Muscle of back (tissue), 13 donors: ENCODE measurements at places on chromosomes 5 and 9.

DNA sequence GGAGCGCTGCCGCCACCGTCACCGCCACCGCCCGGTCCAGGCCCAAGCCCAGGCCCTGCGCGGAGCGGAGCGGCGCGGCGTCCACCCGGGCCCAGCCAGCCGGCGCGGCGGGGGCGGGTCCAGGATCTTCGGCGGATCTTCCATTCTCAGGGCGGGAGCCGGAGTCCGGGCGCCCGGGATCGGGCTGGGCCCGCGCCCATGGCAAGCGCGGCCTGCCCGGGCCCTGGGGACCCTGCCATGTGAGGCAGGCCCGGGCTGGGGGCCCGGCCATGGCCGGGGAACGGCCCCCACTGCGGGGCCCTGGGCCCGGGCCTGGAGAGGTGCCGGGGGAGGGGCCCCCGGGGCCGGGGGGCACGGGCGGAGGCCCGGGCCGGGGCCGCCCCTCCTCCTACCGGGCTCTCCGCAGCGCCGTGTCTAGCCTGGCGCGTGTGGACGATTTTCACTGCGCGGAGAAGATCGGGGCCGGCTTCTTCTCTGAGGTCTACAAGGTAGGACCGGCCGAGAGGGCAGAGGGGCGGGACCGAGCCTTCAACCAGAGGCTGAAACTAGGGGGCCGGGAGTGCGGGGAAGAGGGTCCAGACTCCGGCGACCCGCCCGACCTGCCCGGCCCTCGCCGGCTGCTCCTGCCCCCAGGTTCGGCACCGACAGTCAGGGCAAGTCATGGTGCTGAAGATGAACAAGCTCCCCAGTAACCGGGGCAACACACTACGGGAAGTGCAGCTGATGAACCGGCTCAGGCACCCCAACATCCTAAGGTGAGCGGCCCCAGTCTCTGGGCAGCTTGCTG is 482 bp downstream of the TESK1 start:
- DNase-seq, result no peak

DNA sequence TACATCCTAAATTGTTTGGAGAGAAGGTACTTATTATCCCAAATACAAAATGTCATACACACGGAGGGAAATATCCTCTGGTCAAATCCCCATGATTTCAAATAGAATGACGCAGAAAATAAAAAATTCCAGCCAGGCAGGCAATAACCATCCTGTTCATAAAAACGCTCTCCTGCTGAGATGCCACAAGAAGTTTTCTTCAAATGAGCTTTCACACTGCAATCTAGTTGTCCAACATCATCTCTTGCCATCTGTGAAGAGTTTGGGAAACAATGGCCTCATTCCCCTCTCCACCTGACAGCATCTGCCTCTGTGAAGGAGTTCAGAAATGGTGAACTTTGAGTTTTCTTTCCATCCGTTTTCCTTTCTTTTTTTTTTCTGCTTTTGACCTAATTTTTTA is 83.3 kb upstream of the SLC30A5 start:
- DNase-seq, result no peak

DNA sequence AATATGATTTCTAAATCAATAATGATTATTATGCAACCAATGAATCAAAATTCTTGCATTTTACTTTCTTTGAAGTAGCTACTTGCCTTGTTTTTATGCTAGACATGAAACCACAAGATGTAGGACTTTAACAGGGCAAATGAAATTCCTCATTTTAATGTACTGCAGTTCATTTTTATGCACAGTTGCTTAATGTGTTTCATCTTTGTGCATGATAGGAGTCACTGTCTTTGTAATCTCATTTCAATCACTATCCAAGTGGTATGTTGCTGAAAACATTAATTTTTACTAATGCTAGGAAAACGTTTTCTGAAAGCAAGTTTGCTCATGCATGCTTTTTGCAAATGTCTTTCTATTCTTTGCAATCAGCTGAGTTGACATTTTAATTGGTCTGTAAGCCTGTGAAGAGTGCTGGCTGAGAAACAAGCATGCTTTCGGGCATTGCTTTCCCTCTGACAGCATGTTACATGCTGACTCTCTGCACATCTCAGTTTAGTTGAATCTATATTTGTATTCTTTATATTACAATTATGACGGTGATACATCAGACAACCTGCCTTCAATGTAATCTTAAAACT is 535.0 kb upstream of the CDH18 start:
- DNase-seq, result no peak

DNA sequence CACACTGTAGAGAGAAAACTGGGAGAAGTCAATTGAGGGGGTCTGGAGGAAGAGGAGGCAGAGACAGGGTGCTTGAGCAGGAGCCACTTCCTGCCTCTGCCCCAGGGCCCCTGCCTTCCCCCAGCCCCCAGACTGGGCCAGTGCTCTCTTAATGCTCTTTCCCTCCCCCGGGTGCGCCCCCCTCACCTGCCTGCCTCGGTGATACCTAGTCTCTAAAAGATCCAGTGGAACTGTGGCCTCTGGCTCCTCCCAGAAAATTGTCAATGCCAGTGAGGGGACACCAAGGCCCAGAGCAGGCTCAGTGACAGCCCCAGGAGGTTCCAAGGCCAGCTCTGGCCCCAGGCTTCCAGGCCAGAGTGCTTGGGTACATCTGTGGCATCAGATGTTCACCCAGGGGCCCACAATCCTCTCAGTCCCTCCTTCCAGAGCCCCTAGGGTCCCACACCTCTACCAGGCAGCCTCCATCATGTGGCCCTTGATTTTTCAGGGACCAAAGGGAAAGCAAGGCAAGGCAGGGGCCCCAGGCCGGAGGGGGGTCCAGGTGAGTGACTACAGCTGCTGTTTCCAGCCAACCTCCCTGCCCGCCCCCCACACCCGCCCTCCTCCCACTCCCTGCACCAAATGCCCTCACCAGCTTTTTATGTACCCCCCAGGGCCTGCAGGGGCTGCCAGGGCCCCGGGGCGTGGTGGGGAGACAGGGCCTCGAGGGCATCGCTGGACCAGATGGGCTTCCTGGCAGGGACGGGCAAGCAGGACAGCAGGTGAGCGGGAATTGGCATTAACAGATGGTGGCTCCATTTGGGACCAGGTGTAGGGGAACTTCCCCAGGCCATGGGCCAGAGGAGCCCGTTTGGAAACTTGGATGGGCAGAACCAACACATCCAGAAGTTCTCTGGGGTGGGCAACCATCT is 33.1 kb upstream of the ORM1 start:
- DNase-seq, result no peak

GRCh38 chr5:56631719-56632118 is 183.6 kb upstream of the MAP3K1 start:
- DNase-seq, result no peak

DNA sequence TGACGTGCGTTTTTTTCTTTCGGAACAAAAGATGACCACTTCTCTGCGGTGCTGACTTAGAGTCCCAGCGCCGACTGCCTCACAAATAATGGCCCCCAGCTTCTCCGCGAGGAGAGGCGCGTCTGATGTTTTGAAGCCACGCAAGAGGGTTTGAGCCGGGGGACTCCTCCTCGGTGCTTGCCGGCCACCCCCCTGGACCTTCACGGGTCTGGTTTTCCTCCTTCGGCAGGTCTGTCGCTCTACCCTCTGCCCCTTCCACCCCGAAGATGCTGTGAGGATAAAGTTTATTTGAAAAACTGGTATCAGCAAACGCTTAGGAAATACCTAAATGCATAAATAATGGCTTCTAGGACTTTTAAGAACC is 584 bp downstream of the USP20 start:
- DNase-seq, result no peak

DNA sequence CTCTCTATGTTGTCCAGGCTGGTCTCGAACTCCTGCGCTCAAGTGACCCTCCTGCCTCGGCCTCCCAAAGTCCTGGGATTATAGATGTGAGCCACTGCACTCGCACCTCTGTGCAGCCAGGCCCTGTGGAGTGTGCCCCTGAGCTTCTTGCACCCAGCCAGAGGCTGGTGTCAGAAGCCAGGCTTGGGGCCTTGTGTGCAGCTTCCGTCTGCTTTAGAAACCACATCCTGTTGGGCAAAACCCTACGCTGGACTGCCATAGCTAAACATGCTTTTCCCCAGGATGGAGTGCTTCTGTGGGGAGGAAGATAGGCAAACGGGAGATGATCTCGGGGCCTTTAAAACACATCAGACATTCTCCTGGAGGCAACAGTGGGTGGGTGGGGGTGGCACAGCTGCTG is 40.1 kb downstream of the PRRT1B start:
- DNase-seq, result no peak

GRCh38 chr5:142911170-142911569 is 141.0 kb downstream of the ARHGAP26 start:
- DNase-seq, result no peak
